ENCODE measurements at places on chromosomes 12 and 14.

GRCh38 chr12:121917950-121918678 is at the start of gene CFAP251:
CFAP251 (plus strand) TSS chr12:121918592; CDS start chr12:121921306, 2,714 bp downstream.
- DNase-seq, result peak; percentile 97

- DNase-seq, result no peak
These were observed 506.1 kb downstream of the RMST start for GRCh38 chr12:97968641-97969197.

GRCh38 chr14:61025251-61026223 is 44.5 kb downstream of the SLC38A6 start:
- DNase-seq, result peak; percentile 56

GRCh38 chr12:40123496-40123895 is 17.6 kb upstream of the SLC2A13 start:
- no peak for DNase-seq

DNA sequence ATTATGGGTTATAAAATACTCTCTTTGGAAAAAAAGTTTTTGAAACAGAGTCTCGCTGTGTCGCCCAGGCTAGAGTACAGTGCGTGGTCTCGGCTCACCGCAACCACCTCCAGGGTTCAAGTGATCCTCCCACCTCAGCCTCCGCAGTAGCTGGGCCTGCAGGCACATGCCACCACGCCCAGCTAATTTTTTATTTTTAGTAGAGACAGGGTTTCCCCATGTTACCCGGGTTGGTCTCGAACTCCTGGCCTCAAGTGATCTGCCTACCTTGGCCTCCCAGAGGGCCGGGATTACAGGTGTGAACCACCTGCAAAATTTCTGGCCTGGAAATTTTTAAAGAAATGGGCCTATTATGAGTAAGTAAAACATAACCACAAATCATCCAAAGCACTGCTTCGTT is 3.8 kb downstream of the USP15 start:
- peak; percentile 11 for DNase-seq

GRCh38 chr14:61894452-61895077 is 132.3 kb downstream of the SNAPC1 start:
- peak; percentile 55 for DNase-seq

GRCh38 chr12:43436597-43436996 is 115.4 kb downstream of the ADAMTS20 start:
- DNase-seq, result no peak

All from activated CD4-positive, alpha-beta T cell treated with anti-CD3 and anti-CD28 coated beads for 4 hours (primary cell).